Mammary epithelial cell (primary cell): ENCODE measurements at places on chromosomes 5 and 9.
A peak's percentile ranks its signal among the peaks of the same experiment; 100 is the strongest.

DNA sequence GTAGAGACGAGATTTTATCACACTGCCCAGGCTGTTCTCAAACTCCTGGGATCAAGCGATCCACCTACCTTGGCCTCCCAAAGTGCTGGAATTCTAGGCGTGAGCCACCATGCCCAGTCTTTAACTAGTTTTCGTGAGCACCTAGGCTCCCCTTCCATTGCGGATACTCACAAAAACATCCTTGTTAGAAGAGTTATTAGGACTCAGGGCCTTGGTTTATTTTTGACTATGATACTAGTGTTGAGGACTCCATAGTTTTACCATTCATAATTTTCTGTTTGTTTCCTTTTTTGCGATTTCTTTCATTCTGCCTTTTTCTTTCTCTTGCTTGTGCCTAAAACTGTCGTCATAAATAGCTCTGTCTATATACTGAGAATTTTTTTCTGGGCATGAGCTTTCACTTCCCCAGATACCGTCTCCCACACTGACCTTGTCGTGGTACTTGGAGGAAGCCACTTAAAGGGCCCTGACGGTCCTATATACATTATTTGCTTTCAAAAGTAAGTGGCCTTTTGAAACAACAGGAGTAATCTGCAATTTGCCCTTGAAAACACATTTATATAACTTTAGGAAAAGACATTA lies 5.2 kb downstream of the F2R start:
- DNase-seq: no peak

GRCh38 chr5:13350767-13351166 lies 593.7 kb downstream of the DNAH5 start:
- no peak for DNase-seq

DNA sequence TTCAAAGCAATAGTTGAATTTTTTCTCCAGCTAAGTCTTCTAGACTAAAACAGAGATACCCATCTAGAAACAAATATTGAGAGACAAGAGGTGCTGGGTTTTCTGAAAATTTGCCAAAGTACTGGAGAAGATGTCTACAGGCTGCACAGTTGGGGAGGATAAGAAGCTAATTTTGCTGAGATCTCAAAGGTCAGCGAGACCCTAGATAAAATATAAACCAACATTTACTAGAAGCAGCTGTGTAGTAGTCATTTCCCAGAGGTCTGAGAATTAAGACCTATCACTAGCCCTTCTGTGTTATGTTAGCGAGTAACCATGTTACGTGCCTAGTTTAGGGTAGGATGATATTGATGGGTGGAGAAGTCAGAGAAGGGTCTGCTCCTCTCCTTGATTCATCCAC lies 208.5 kb upstream of the TNC start:
- no peak for DNase-seq

- DNase-seq: no peak
Observed at GRCh38 chr5:135810188-135810943, 24.1 kb upstream of the SLC25A48 start.

DNA sequence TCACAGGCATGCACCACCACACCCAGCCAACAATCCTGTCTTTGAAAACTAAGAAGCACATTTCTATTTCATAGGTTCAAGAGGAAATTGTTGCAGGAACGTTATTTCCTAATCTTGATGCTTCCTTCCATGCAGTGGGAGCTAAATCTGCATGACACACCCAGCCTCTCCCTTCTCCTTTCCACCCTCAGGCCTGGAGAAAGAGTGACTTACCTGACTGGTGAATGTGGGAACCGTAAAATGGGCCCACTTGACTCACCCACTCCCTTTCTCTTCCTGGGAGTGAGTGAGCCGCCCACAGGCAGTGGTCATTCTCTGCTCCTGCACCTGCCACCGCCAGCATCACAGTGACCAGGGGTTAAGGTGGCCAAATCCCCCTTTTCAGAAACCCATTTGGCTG lies 78.2 kb downstream of the C9orf50 start:
- DNase-seq: peak; percentile 30

DNA sequence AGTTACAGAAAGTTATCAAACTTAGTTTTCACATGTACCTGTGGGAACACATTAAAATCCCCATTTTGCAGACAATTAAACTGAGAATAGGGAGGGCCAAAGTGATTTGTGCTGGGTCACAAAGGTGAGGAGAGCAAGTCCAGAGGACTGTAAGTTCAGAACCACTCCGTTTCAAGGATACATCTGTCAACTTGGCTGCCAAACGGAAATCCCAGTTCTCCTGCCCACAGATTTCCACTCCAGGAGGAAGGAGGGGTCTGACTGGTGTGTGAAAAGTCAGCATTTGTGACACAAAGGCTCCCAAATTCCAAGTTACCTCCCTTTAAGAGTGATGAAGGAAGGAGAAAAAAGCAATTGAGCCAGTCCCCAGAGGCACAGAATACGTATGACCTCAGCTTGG lies 42.3 kb downstream of the PRELID2 start:
- no peak for DNase-seq

- DNase-seq: no peak
Observed at GRCh38 chr9:122949696-122950095, 8.9 kb downstream of the RABGAP1 start.

GRCh38 chr5:77073667-77074066 lies 13.4 kb downstream of the ZBED3 start:
- DNase-seq: no peak

GRCh38 chr9:4579001-4579400 lies 83.1 kb upstream of the PLPP6 start:
- no peak for DNase-seq

GRCh38 chr5:126883564-126884245 lies 106.8 kb downstream of the LMNB1 start:
- DNase-seq: peak; percentile 1

- DNase-seq: peak; percentile 57
Observed at GRCh38 chr9:21778304-21778703, 24.1 kb upstream of the MTAP start.

DNA sequence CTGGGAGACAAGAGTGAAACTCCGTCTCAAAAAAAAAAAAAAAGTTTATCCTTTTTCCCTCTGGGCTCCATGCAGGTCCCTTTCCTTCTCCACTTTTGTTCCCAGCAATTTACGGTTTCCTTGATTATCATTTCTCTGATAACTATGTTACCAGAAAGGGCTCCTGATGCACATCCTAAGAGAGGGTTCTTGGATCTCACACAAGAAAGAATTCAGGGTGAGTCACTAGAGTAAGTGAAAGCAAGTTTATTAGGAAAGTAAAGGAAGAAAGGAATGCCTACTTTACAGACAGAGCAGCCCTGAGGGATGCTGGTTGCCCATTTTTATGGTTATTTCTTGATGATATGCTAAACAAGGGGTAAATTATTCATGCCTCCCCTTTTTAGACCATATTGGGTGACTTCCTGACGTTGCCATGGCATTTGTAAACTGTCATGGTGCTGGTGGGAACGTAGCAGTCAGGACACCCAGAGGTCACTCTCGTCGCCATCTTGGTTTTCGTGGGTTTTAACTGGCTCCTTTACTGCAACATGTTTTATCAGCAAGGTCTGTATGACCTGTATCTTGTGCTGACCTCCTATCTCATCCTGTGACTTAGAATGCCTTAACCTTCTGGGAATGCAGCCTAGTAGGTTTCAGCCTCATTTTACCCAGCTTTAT lies 13.5 kb upstream of the MELK start:
- no peak for DNase-seq
